AG10803 (cell line): ENCODE measurements at places on chromosomes 3 and 15.

DNA sequence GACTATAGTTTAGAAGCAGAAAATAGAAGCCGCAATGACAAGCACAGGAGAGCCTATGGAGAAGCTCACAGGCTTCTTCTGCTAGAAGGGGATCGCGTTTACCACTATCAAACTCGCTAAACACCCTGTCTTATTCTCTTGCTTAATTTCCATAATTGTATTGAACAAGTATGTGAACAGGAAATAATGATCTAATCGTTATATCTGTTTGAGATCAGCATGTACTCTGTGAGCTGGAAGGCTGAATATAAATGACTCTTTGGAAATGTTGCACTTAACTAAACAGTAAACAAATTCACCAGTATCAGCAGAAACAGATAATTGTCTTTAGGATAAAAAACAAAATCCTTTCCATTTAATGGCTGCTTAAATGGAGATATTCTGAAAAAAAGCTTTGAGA is 15.0 kb downstream of the NEK10 start:
- DNase-seq = no peak

- DNase-seq = no peak
These were observed 18.7 kb upstream of the HDAC11 start for GRCh38 chr3:13461169-13462124.

- peak; percentile 16 for DNase-seq
These were observed 272.2 kb upstream of the CFAP20DC start for GRCh38 chr3:59321881-59322540.

DNA sequence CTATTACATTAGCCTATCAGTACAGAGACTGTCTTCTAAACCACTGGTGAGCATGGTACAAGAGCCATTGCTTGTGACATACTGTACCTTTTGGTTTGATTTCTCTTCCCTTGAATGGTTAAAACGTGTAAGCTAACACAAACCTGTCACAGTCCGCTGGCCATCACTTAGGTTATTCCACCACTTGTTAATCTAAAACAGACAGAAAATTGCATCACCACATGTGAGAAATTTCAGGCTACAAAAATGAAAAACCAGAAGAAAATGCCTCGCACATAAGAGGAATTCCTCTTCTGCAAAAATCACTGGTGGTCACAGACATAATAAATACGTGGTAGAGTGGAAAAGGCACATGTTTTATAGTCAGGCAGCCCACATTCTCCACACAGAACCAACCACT is 22.1 kb downstream of the PARL start:
- peak; percentile 40 for DNase-seq

- DNase-seq = no peak
These were observed 30.6 kb downstream of the TBC1D2B start for GRCh38 chr15:78046796-78047341.

DNA sequence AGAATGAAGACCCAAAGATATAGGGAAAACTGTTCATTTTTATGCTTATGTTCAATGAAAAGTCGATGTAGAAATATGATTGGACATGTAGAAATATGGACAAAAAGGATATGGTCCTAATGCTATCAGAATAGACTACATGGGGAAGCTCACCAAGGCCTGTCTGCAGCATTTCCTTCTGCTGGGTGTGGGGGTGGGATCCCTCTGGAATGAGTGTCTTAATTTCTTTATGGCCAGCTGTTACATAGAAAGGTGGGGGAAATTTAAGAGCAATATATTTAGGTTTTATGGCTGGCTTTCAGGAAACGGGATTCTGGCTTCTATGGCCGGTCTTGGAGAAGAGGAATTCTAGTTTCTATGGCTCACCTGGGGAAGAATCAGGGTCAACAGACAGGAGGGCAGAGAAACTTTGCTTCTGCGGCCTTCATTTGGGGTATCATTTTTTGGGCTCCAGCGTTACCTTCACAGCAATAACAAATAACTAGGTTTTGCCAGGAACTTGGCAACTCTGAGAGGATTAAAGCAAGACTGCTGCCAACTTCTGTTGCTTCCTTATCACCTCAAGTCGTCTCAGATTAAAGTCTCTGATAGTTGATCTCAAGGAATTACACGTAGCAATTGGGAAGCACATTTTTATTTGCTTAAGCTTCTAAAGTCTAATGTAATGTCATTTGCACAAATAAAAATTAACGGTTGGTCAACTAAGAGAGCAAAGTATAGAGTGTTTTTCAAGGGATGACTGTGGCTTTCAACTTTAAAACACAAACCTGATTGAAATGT is 57.0 kb upstream of the GATM start:
- DNase-seq = no peak

DNA sequence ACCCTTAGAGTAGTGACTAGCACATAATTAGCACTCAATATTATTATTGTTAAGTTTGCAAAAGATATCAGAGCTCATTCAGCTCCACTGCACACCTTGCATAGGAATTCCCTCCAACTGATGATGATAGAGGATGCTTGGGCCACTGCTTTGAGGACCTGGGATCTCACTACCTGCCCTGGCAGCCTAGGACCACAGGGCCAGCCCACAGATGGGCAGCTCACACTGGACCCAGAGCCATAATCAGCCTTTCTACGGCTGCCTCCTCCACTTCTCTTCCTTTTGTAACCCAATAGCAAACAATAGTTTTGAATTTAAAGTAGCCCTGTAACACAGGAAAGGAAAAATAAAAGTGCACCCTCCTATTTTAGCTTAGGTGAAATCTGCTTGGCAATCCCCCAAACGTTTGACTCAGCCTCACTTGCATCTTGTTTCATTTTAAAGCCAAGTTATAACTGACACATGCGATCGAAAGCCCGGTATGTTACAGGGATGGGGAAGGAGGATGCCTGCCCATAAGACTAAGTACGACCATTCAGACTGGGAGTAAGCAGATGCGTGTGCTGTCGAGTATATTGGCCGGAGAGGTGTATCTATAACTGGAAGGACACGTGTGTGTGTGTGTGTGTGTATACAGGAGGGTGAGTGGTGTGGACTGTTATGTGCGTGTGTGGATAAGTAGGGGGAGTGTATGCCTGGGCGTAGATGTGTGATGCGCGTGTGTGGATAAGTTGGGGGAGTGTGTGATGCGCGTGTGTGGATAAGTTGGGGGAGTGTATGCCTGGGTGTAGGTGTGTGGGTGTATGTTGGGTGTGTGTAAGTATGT is 65.9 kb downstream of the CPN2 start:
- peak; percentile 66 for DNase-seq

DNA sequence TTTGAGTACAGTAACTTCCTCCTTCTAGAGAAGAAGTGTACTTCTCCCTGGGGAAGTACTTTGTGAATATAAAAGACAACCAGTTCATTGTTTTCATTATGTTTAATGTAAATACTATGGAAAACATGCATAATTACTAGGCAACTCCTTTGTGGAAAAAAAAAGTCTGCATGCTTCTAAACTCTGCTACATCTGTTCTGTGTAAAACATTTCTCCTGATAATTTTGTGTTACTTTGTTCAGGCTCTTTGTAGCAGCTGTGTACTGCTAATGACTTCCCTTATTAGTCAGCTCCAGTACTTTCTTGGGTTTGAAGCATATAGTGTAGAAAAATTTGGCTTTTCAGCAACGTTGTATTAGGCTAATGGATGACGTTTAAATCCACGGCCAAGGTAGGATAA is 111.6 kb downstream of the FEZF2 start:
- DNase-seq = no peak

DNA sequence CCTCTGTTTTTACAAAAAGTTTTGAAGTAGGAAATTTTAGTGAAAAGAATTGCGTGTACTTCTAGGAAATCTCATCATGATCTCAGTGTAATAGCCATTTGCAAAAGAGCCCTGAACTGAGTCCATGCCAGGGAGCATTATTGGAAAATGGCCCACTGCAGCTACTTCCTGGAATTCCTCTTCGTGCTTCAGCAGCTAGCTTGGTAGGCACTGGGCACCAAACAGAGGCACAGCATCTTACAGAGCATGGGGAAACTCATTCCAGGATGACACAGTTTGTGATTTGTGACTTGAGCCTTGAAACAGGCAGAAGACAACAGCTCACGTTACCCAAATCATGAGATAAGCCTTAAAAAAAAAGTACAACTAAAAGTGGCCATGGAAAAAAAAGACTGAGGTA is 179.1 kb downstream of the WDR72 start:
- no peak for DNase-seq

DNA sequence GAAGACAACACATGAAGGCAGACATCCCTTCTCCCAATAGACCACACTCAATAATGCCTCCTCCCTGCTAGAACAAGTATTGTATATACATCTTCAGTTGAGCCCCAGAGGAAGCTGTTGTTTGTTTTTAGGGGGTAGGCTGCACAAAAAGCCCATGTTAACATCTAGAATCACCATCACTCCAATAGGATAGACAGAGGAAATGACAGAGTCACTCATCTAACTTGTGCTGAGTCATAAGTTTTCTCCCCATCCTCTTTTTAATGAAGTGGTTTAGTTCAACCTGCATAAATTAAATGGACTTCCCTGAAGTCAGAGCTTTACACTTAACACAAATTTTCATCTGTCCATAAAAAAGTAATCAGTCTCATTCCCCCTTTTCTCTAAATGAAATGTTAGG is 122.9 kb upstream of the SPATA12 start:
- no peak for DNase-seq

GRCh38 chr15:38817427-38818156 is 253.0 kb upstream of the RASGRP1 start:
- peak; percentile 93 for DNase-seq

GRCh38 chr15:68229386-68230156 is at the start of gene CLN6:
Gene CLN6 (minus strand): TSS chr15:68229728. CDS start chr15:68229584, 144 bp downstream.
- peak; percentile 70 for DNase-seq

GRCh38 chr15:38996111-38996631 is 431.6 kb upstream of the RASGRP1 start:
- peak; percentile 100 for DNase-seq

- DNase-seq = no peak
These were observed 7.5 kb downstream of the OXTR start for GRCh38 chr3:8761866-8762265.

DNA sequence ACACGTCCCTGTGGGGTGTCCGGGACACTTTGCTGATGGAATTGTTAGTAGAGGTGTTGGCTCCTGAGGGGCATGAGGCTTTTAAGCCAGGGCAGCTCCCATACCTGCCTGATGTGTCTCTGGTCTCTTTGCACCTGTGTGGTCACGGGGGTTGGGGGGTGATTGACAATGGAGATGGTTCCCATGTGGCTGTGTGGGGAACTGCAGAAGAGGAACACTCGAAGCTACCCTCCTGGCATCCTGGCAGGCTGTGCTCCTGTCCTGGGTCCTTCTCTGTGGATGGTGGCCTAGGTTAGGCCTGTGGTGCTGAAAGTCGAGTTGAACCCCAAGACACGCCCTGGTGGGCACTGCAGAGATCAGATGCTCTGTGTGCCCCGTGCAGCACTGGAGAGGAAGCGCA is 73.4 kb downstream of the HMCES start:
- no peak for DNase-seq

DNA sequence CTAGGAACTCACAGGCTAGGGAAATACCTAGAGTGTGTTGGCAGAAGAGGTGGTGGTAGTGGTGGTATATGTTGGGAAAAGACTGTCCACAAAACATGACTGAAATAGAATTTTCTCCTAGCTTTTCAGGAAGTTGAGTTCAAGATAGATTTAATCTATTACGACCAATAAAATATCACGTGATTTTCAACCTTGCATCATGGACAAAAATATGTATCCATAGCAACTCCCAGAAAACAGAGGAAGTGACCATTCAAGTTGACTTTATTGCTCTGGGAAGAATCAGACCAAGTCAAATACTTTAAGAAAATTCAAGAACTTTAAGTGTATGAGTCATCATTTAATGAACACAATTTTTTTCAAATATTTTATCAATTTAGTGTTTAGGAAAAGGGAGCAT is 347.0 kb upstream of the ZNF385D start:
- no peak for DNase-seq

- no peak for DNase-seq
These were observed 451.5 kb upstream of the NECTIN3 start for GRCh38 chr3:110620118-110620517.

DNA sequence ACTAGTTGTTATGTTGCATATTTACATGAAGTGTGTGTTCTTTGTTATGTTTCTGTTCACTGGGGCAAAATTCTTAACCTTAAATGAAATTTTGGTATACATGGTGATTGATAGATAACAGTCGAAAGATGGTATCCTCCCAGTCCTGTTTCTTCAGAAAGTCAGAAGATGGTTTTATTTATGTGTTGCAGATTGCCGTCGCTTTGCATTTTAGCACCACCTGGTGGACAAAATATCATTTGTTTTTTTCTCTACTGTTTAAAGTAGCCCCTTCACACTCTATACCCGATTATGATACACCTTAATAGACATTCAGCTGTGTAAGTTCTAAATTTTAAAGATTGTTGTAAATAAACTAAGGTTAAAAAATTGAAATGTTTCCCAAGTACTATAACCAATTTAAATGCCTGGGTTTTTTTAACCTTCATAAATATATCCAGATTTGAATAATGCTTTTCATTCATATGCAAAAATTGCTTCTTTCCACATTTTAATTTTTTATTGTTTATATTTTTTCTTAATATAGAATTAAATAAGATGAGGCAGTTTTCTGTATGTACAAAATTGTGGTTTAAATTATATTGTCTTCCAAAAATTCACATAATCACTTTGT is 152.2 kb downstream of the ALCAM start:
- DNase-seq = peak; percentile 69

GRCh38 chr15:65344914-65345275 is 32.9 kb downstream of the IGDCC3 start:
- DNase-seq = no peak

DNA sequence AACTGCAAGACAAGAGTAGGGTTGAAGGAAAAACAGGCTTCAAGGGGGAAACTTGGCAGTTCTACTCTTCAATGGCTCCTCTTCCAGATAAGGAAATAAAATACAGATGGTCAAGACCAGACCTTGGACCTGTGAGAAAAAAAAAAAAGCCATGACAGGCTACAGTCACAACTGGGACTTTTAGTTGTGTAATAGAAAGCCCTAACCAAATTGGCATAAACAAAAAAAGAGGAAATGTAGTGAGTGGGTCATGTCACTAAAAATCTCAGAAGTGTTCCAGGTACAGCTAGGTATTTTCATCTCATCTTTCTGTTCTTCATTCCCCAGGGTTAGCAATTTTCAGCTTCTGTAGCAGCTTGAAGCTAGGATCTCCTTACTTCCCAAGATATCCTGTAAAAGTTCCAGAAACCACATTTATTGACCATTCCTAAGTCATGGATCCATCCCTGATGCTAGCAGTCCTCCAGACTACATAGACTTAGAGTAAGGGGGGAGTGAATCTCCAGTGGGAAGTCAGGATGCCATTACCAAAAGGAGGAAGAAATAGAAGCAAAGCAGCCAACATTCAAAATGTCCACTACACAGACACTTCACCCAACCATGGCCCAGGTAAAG is 61.0 kb upstream of the CSTA start:
- no peak for DNase-seq

DNA sequence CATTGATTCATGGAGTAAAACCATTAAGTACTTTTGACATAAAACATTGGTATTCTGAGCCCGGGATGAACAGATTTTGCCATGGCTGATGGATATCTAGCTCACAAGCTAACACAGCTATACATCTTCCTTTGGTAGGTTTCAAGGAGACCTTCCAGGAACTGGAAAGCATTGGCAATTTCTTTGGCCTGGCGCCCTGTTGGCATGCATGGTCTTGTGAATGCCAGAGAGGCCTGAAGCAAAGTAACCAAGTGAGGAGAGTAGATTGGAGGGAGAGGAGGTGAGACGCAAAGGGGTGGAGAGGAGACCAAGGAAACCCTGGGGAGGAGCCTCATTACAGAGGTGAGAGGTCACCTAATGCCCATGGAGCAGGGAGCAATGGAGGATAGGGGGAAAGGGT is 67.2 kb downstream of the SQOR start:
- no peak for DNase-seq

- peak; percentile 36 for DNase-seq
These were observed 19.9 kb upstream of the C3orf62 start for GRCh38 chr3:49296781-49297411.

- DNase-seq = no peak
These were observed 23.5 kb downstream of the PFN2 start for GRCh38 chr3:149947231-149947630.
